ENCODE measurements at places on chromosomes 2 and 18.

DNA sequence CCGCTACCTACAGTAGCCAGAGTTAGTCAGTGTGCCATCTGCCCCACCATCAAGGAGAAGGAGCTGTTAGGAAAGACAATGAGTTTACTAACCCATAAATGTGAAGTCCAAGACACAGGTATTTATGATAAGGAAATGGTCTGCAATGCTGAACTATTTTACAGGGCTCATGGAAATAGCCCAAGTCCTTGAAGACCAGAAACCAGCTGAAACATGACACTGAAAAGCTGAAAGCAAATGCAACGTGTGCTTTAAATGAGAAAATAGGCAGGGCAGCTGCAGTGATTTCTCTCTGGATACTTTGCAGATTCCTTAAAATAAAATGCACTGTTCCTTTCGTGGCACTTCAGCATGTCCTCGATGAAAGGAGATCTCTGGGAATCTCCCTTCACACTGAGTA, 256.4 kb upstream of the TCF4 start:
- DNase-seq, result no peak

DNA sequence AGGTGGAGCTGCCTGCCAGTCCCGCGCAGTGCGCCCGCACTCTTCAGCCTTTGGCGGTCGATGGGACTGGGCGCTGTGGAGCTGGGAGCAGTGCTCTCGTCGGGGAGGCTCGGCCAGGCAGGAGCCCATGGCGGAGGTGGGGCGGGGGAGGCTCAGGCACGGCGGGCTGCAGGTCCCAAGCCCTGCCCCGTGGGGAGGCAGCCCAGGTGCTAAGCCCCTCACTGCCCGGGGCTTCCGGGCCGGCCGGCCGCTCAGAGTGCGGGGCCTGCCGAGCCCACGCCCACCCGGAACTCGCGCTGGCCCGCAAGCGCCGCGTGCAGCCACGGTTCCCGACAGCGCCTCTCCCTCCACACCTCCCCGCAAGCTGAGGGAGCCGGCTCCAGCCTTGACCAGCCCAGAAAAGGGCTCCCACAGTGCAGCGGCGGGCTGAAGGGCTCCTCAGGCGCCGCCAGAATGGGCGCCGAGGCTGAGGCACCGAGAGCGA, 316.4 kb downstream of the RND3 start:
- DNase-seq, result no peak

- no peak for DNase-seq
Measured at GRCh38 chr2:129267559-129267958, 711.9 kb upstream of the RAB6C start.

- no peak for DNase-seq
Measured at GRCh38 chr18:21686282-21687105, 18.1 kb downstream of the ABHD3 start.

DNA sequence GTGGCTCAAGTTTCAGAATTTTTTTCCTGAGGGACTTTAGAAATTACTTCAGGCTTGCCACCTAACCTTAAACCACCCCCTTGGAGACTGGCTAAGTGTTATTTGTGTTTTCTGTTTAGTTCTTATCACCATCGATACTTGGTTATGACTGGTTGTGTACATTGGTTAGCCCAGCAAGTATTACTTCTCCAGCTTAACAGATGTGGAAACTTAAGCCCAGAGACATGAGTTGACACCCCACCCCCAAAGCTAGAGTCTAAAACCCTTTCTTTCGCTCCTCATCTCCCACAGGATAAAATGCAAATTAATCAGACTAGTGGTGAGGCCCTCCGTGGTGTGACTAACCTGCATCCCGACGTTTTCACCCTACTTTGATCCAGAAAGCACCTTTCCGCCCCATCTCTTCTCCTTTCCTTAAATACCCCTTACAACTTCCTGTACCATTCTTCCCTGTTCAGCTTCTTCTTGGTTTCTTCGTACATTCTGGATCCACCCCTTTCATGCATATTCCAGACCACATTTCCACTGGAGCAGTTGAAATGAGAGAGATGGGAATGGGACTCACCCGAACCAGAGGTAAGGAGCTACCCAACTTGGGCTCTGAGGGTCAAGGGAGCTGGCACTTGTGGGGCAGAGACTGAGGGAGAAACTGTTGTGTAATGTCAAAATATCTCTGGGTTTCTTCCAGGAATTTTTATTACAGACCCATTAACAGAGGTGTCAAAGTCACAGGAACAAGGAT, 819 bp upstream of the MAP3K2 start:
- peak; percentile 24 for DNase-seq

DNA sequence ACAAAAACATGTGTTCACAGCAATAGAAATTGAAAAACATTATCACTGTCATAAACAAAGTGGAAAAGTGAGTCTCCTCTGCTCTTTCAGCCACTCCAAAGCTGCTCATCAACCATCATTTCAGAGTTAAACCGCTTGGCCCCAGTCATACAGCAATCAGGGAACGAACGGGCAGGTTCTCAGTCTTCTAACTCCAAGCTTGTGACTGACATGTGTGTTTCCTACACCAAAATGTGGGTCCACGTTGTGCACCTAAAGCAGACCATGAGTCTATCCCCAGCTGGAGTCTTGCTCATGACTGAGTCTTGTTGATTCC, 582.6 kb upstream of the ID2 start:
- DNase-seq, result no peak

DNA sequence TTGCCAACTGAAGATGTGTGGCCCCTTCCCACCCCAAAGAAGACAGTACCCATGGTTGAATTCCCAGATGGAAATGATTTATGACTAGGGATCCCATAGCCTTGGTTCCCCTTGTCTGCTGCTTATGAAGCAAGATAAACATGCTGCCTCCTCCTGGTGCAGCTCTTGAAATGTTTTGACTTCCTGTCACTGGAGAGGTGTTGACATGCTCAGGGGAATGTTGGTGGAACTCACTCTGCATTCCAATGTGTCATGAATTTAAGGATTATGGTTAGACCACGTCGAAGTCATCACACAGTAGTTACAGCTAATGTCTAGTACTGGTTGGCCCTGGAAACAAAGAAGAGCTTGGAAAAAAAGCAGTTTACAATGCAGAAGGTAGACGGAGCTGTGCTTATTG, 69.0 kb upstream of the FAM110C start:
- no peak for DNase-seq

DNA sequence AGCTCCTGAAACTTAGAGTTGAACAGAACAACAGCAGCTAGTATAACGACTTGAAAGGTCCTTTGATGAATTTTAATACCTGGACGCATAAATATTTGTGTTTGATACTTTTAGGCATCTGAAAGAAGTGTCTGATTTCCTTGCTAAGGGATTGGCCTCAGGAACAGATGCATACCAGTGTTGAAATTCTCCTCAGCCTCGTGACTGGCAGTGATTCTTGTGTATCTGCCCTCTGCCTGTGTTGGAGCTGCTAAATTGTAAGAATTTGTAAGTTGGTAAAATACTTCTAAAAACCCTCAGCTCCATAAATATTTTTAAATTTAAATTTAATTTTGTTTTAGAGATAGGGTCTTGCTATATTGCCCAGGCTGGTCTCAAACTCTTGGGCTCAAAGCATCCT, 22.4 kb upstream of the SCYGR1 start:
- DNase-seq, result no peak

GRCh38 chr18:51074605-51075004, 44.6 kb downstream of the SMAD4 start:
- no peak for DNase-seq

DNA sequence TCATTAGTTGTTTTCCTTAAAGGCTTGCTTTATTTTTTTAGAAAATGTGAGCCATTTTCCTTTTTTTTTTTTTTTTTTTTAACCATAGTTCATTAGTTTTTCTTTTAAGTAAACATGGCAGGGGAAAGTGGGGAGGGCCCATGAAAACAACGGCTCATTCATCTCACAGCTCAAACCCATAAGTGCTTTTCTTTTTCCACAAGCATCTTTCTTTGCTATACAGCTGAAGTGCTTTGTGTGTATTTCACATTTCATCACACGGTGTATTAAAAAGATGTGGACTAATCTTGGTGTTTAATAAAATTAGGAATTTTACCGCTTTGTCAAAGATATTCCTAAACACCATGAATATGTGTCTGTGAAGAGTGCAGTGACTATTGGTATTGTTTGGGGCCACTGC, 41.6 kb downstream of the RHBDD1 start:
- no peak for DNase-seq

DNA sequence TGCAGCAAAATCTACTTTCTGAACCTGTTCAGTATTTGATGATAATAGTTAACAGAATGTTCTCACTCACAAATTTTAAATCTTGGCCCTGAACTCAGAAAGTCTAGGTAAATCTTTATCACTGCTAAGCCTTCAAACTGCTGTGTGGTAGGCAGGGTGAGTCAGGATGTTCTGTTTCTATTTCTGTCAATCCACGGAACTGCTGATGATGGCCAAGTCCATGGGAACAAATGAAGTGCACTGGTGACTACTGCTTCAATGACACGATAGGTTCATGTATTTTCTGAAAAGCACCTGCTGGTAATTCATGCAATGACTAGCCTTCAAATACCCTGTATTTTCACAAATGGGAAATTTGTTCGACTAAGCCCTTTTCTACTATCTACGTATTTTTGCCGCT, 14.2 kb downstream of the NIFK start:
- peak; percentile 79 for DNase-seq

- no peak for DNase-seq
Measured at GRCh38 chr2:240287011-240287410, 146.6 kb upstream of the OTOS start.

DNA sequence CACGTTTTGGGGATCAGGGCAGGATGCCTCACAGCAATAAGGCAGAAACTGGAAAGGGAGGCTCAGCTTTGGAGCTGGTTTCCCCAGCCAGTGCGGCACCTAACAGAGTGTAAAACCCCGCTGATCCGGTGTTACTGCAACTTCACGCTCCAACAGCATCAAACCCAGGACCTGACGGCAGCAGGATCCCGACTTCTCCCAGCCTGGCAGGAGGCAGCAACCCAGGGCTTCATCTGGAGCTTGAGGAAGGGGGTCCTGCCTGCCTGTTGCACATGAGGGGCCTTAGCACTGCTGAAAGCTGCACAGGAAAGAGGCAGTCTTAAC, 209.8 kb downstream of the MGAT5 start:
- DNase-seq, result no peak

- DNase-seq, result no peak
Measured at GRCh38 chr18:61991836-61992235, 99.0 kb upstream of the RNF152 start.

DNA sequence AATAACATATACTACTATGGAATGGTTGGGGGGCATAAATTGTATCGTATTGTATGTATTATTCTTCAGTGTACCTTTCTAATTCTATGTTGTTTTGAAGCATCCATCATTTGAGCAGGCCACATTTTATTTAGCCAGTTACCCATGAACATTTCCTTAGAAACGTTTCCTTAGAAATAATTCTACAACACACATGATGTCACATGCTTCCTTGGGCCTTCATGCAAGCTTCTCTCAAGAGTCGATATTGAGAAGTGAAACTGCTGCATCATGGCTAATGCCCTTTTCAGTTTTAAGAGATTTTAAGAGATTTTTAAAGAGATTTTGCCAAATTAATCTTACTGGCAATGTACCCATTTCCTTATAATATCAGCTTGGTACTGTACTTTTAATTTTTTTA, 63.9 kb downstream of the ALPK2 start:
- no peak for DNase-seq

DNA sequence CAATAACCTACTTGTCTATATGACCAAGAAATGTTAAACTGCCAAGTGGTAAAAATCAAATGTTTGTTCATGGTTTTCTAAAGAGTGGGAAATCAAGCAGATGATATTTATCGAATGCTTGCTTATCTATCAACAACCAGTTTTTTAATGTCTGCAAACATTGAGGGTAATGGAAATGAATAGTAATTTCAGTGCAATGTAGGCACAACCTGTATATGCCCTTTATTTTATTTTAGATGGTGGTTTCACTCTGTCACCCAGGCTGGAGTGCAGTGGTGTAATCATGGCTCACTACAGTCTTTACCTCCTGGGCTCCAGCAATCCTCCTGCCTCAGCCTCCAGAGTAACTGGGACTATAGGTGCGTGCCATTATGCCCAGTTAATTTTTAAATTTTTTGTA, 46.0 kb upstream of the CD28 start:
- DNase-seq, result no peak

DNA sequence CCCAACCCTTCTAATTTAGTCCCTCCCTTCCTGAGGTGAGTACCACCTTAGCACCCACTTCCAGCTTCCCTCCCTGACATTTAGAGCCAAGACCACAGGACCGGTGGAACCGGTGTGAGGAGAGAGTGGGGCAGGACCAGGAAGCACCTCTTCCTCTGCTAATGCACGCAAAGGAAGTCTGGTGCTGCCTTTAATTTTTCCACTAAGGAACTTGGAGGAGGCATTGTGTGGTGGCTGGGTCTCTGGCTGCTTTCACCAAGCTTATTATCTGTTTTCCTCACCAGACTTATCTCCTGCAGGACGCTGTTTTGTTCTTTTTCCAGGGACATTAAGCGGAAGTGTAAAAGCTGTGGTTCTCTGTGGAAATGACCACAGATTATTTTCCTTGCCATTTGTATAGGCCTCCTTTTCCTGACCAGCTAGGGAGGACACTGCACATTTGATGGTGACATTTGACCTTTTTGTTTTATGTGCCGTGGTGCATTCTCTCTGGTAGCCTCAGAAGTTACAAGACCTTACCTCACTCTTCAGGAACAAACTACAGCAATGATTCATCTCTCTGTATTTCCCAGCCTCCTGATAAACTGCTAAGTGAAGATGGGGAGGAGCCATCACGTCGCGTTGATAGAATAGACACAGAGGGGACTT, 39.8 kb upstream of the SPTBN1 start:
- DNase-seq, result no peak
